Left renal cortex interstitium (tissue), 4 donors: ENCODE measurements at places on chromosomes 11 and 22. TPM values are rescaled to one million over a fixed set of nuclear protein-coding genes. Genes with fewer than 3 reads are reported as not detected.

B4GALNT4 gene
- polyA plus RNA-seq, result 82.8 TPM

SCN2B gene
- polyA plus RNA-seq, result 3.9 TPM

RIMBP3B gene
- polyA plus RNA-seq, result 0.18 TPM

BAIAP2L2 gene
- 11.1 TPM for polyA plus RNA-seq

PATE2 gene
- 0.27 TPM for polyA plus RNA-seq

OR8D1 gene
- polyA plus RNA-seq, result not detected

APOL3 gene
- 17.4 TPM for polyA plus RNA-seq

KCNJ11 gene
- polyA plus RNA-seq, result 2.8 TPM

LARGE1 gene
- 24.9 TPM for polyA plus RNA-seq

PRDM10 gene
- polyA plus RNA-seq, result 8.1 TPM

GDPD4 gene
- polyA plus RNA-seq, result not detected

OR4A16 gene
- not detected for polyA plus RNA-seq

DNA sequence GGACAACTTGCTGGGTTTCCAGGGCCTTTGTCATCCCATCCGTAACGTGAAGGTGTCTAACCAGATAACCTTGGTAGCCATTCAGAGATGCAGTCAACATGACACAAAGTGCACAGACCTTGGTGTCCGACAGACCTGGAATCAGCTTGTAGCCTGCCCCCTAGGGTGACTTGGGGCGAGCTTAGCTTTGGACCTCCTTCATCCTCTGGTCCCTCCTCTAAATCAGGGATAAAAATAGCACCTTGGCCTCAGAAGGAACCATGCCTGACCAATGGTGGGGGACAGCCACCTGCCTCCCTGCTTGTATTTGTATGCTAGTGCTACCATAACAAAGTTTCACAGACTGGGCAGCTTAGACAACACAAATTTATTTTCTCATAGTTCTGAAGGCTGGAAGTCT lies 3.7 kb downstream of the SNRPD3 start:
- DNase-seq, result no peak

DNA sequence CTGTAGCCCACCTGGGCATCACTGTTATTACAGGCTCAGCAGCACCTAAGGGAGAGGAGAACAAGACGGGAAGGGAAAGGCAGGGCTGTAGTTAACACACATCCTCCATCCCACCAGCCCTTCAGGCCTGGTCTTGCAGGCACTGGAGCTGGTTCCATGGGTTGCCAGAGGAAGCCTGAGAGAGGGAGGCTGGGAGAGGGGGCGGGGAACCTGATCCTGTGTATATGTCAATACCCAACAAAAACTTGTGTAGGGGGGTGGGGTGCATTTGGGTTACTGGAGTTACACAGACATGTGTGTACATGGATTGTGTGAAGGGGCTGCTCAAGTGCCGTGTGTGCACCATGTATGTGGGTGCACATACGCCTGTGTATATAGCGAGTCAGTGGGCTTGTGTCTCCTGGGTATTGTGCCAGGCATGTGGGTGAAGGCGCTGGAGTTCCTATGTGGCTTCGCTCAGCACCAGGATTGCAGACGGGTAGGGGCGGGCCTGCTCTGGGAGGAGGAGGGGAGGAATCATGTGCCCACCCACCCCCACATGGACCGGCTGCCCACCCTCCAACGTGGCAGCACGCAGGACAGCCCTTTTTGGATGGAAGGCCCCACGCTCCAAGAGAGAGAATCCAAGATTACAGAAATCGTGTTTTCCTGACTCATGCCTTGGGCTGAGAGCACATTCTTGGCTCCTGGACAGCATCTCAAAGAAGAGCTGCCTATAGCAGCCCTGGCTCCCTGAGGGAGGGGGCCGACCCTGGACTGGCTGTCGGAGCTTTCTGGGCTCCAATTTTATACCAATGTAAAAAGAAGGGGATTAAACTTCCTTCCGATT lies 4.2 kb upstream of the SERPINH1 start:
- no peak for DNase-seq

- DNase-seq, result no peak
Observed at GRCh38 chr22:37734964-37735451, 38.2 kb downstream of the TRIOBP start.

- DNase-seq, result no peak
Observed at GRCh38 chr22:27850000-27850521, 48.5 kb upstream of the MN1 start.

GRCh38 chr22:49561976-49562375 lies 265.7 kb downstream of the BRD1 start:
- DNase-seq, result no peak

DNA sequence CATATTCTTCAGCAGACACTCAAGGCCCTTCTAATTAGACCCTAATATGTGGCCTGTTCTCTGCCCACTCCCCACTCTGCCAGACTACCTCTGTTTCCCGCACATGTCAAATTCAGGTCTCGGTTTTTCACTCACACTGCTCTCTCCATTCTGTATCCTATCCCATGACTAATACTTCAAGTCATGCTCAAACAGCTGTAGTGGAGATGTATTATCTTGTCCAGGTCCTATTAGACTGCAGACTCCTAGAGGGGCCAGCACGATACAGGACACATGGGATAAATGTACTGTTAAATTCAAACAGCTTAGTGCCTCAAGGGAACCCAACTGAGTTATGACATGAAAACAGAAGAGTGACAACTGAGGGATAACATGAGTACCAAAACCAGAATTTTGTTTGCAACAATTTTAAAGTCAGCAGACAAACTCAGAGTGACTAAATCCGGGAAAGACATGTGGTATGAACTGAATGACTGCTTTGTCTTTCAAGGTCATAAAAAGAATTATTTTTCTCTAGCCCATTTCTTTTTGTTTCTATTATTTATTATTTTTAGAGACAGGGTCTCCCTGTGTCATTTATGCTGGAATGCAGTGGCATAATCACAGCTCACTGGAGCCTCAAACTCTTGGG lies 20.5 kb downstream of the ATP6V1E1 start:
- no peak for DNase-seq

DNA sequence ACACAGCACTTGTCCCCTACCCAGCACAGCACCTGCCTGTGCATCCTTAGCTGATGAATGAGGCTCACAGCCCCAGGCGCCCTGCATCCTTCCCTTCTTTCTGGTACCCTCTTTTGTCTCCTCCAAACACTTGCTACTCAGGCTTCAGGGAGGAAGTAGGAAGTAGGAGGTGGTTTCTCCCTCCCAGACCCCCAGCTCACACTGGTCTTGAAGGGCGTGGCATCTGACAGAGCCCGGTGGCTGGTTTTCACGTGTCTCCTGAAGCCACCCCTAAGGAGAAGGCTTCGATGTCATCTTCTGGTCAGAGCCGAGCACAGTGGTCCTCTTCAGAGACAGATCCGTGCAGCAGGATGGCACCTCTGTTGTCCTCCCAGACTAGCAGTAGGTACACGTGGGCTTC lies 109.8 kb downstream of the PTPRJ start:
- no peak for DNase-seq

DNA sequence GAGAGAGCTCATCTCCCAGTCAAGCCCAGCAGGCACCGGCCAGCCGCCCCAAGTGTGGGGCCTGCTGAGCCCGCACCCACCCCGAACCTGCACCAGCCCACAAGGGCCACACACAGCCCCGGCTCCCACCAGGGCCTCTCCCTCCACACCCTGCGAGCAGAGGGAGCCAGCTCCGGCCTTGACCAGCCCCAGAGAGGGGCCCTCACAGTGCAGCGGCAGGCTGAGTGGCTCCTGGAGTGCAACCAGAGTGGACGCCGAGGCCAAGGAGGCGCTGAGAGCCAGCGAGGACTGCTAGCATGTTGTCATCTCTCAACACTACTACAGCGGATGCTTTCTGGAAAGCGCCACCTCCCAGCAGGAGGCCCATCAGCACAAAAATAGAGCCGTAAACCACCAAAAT lies 10.9 kb downstream of the DEFB108B start:
- DNase-seq, result no peak

DNA sequence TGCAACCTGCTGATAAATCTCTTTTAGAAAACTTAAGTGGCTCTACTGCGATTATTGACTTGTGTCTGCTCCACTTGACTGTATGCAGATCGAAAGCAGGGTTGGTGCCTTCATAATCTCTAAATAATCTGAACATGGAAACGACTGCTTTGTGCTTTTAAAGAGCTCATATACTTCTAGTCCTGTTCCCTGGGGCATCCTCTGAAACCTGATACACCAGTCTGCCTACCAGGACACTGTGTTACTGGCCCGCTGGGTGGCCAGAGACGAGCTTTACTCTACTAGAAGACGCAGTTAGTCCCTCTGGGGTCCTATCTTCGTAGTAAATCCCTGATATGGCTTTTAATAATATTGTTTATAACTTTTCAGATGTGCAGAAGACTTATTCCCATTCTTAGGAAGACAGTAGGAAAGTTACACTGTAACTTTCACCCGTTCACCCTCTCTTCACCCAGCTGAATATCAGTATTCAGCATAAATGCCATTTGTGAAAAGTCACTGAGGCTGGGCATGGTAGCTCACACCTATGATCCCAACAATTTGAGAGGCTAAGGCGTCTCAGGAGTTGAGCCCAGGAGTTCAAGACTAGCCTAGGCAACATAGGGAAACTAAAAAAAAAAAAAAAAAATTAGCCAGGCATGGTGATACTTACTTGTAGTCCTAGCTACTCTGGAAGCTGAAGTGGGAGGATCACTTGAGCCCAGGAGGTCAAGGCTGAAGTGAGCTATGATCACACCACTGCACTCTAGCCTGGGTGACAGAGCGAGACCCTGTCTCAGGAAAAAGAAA lies 9.0 kb upstream of the HTR3B start:
- no peak for DNase-seq

- no peak for DNase-seq
Observed at GRCh38 chr11:130785380-130786116, 130.7 kb downstream of the SNX19 start.

DNA sequence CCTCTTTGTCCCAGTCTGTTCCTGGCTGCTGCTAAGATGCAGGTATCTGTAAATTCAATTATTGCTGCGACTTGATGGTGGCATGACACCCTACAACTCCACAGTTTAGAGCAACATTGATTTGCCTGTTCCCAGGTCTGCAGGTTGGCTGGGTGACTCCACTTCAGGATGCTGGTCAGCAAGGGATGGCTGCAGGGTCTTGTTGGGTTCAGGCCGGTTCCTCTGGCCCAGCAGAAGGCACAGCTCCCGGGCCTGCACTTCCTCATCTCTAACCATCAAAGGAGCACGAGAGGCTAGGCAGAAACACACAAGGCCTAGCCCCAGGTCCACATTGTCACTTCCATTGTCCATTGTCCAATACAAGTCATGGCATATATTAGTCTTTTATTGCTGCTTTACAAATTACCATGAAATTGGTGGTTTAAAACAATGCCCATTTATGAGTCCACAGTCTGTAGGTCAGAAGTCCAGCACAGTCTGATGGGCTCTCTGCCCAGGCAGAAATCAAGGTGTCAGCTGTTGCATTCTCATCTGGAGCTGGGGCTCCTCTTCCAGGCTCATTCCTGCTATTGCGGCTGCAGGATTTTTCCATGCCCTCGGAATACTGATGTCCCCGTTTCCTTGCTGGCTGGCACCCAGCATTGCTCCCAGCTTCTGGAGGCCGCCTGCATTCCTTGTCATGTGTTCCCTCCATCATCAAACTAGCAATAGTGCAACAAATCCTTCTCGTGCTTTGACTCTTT lies 96.6 kb upstream of the LMO1 start:
- DNase-seq, result no peak

GRCh38 chr11:100177651-100178050 lies 509.4 kb upstream of the ARHGAP42 start:
- no peak for DNase-seq

- no peak for DNase-seq
Observed at GRCh38 chr22:44541671-44542319, 43.8 kb upstream of the RTL6 start.

- peak; percentile 45 for DNase-seq
Observed at GRCh38 chr22:47928631-47929030, 1166.2 kb downstream of the TBC1D22A start.

GRCh38 chr11:9386086-9386485 lies 1.6 kb downstream of the IPO7 start:
- DNase-seq, result no peak

GRCh38 chr22:42959576-42960509 lies 55.1 kb downstream of the PACSIN2 start:
- no peak for DNase-seq

DNA sequence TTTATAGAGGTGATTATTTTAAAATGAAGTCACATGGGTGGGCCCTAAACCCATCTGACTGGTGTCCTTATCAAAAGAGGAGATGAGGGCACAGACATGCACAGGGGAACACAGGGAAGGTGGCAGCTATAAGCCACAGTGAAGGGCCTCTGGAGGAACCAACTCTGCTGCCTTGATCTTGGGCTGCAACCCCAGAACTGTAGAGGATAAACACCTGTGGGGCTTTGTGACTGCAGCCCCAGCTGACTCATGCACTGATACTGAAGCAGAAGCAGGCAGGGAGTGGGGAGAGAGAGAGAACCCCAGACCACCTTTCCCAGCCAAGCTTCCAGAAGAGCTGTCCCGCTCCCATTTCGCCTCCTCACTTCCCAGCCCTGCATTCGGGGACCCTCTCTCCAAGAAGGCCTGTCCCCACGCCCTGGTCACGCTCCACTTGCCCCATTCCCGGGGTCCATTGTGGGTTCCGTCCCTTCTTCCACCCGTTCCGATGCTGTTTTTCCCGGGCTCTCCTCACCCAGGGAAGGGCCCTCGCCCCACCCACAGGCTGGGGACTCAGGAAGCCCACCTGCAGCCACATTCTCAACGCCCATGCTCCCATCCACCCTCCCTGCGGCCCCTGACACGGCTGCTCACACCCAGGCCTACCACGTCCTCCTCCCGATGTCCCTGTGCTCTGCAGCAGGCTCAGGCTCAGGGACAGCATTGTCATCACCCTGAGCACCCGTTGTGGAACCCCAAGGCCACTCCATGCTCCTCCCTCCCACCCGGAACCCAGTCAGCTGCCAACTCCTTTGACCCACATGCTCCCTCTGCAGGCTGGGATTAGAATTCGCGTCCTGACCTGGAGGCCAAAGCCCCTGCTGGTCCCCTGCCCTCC lies 90.8 kb upstream of the SHANK2 start:
- no peak for DNase-seq

- no peak for DNase-seq
Observed at GRCh38 chr11:84532364-84532763, 1094.8 kb downstream of the DLG2 start.

DNA sequence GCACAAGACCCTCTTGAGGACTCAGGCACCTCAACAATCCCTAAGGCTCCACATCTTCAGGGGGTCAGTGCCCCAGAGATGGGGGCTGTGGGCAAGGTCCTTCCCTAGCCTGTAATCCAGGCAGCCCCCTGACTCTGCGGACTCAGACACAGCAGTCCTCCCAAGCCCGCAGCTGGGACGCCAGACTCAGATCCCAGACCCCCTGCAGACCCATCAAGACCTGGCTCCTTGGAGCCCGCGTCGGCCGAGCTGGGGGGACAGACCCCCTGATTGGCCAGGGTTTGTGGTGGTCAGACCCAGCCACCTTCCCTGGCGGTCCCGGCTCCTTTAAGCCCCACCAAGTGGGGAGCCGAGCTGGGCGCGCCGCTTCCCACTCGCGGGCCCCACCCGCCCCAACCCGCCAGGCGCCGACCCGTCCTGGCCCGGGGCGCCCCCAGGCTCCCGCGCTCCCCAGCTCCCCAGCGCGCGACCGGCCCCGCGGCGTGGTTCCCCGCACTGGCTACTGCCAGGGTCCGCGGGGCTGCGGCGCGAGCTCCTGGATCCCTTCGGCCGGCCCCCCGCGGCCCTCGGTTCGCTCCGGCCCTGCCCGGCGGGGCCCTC lies 458 bp downstream of the OSBPL5 start:
- no peak for DNase-seq
